Astrocyte (in vitro differentiated cells and primary cell): ENCODE measurements at places on chromosomes 3 and 15.
A peak's percentile ranks its signal among the peaks of the same experiment; 100 is the strongest.

DNA sequence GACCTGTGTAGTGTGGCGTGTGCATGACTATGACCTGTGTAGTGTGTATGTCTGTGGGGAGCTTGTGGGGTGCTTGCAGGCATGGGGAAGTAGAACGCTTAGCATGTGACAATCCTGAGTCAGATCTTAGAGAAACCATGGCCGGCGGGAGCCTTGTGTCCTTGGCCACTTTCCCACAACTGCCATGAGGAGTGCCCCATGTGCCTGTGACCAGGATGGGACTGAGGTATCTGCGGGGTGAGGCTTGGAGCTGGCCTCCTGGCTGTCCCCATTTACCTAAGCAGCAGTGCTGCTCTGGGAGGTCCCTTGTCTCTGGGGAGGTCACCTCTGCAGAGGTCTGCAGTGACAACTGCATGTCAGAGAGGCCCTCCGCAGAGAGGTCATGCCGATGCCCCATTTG, 23.6 kb downstream of the TRPM1 start:
- no peak for DNase-seq

DNA sequence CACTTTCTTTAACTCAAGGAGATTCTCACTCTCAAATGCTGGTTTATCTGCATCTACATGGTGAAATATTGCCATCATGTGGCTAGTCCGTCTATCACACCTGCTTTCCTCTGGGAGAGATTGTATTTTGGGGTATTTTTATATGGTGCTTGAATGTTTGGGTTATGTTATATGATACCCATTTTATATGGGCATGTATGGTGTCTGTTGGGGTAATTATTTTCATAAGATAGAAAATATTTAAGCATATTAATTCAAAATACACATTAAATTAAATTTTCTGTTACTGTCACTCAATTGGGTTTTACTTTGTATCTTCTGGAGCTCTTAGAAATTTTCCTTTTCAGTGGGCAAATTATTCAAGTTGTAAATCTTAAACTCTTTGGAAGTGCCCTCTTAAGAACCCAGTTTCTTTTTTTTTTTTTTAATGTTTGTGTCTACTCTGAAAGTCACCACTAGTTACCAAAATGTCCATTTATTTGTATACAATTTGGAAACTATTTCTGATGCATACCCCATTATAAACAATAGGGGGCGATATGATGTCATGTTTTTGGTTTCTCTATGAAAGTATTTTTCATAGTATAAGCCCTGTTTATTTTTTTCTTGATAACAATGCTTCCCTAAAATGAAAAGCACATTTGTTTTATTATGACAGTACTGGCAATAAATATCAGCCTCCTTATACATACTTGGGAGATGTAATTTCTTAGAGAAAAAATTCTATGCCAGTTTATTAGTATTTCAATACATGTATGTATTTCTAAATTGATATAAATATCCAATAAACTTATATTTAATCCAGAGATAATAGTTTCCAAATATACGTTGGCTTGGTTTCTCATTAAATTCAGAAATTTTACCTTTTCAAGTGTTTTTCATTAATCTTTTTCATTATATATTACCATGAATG, 36.1 kb upstream of the PLSCR5 start:
- peak; percentile 10 for DNase-seq

- DNase-seq: no peak
These were observed 329.4 kb upstream of the CTNNB1 start for GRCh38 chr3:40869939-40870338.

- DNase-seq: no peak
These were observed 28.9 kb downstream of the DENND4A start for GRCh38 chr15:65762914-65763787.

GRCh38 chr15:56053046-56053400, 59.6 kb upstream of the NEDD4 start:
- DNase-seq: no peak

GRCh38 chr3:171959532-171960089, 79.8 kb upstream of the FNDC3B start:
- no peak for DNase-seq

DNA sequence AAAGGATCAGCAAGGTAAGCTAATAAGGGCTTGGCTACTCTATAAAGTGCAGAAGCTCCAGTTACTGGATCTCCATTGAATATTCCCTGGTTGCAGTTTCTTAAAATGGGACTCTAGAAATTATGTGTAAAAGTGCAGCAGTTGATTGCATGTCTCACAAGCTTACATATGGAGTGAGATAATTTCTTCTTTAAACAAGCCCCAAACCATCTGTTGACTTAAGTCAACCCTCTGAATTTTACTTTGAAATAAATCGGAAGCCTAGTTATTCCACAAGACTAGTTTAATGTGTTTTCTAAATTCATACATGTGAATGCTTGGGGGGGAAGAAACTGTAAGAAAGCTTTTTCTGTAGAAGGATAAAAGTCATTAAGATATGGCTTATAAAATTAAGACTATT, 664.2 kb downstream of the NLGN1 start:
- no peak for DNase-seq

GRCh38 chr15:24607636-24608035, 67.9 kb upstream of the NPAP1 start:
- no peak for DNase-seq

GRCh38 chr3:4595710-4596113, 102.6 kb downstream of the ITPR1 start:
- no peak for DNase-seq
